ENCODE measurements at places on chromosomes 1 and 21.
A peak's percentile ranks its signal among the peaks of the same experiment; 100 is the strongest.

GRCh38 chr21:31408301-31409088, 64.4 kb upstream of the TIAM1 start:
- DNase-seq = no peak

DNA sequence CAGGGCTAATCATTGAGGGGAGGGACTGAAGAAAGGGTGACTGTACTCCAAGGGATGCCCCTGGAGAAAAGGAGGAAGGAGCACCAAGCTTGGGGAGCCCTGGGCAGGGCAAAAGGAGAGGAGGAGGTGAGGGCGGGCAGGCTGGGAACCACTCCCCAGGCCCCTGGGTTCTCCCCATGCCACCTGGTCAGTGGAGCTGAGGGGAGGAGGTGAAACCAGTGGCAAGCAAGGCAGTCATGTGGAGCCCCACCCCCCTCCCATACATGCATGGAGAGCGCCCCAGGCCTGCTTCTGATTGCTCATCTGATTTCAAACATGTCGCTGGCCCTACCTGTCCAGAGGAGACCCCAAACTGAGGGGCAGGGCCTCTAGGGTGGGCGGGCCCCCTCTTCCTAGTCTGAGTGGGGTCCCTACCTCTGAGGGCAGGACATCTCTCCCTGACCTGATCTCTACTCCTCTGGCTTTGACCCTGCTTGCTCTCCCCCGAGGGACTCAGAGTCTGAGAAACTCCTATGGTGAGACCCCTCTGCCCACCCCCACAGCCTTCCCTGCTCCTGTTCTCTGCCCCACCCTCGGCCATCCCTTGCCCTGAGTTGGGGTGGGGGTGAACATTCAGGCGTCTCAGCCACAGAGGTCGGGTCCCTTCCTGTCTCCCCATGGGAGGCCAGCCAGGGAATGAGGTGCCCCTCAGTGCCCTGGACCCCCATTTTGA, 18.6 kb downstream of the INSRR start:
- DNase-seq = no peak

- DNase-seq = no peak
Observed at GRCh38 chr1:170284951-170285350, 139.2 kb downstream of the NTMT2 start.

GRCh38 chr21:45478115-45478801, 64.0 kb downstream of the SLC19A1 start:
- peak; percentile 85 for DNase-seq

- no peak for DNase-seq
Observed at GRCh38 chr1:81330111-81330510, 470.6 kb upstream of the ADGRL2 start.

DNA sequence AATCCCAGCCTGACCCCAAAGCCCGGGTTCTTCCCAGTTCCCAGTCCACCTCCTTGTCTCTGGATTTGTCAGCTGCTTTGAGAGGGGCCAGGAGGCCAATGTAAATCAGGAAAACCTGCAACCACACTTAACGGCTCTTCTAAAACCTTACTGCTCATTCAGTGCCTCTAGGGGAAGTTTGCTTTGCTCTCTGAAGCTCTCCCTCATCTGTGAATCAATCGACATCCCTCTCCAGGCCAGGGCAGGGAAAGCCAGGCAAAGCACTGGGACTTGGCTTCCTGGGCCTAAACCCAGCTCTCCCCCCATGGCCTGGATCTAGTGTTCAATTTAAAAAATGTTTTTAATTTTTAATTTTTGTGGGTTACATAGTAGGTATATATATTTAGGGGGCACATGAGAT, 9.3 kb downstream of the NKAIN1 start:
- DNase-seq = no peak

DNA sequence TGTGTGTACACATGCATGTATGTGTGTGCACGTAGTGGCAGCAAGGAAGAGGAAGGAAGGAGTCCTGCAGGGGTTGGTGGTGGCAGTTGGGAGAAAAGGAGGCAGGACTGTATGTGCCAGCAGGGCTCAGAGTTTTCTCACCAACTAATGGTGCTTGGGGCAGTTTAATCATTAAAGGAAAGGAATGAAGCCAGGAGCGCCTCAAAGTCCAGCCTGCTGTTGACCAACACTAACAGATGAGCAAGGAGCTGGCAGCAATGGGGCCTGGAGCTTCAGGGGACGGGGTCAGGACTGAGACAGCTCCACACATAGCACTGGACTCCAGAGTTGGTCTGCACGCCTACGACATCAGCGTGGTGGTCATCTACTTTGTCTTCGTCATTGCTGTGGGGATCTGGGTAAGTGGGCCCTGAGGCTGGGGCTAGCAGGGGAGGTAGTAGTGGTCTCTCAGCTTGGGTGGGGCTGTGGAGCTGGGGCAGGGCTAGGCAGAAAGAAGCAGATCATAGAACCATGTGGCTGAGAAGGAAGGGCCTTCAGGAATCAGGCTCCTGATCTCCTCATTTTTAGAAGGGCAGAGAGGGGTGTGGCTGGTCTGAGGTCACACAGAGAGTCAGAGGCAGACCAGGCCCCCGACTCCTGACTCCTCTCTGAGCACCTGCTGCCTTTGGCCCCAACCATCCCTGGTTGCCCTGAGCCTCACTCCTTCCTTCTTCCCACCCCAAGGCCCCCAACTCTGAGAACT, at the start of gene SLC5A9:
Gene SLC5A9 (plus strand): TSS at position 216 of the 742 bp plus-strand sequence. CDS start 21 bp downstream, at position 237.
- no peak for DNase-seq

- no peak for DNase-seq
Observed at GRCh38 chr1:93678491-93678890, 3.1 kb downstream of the BCAR3 start.

DNA sequence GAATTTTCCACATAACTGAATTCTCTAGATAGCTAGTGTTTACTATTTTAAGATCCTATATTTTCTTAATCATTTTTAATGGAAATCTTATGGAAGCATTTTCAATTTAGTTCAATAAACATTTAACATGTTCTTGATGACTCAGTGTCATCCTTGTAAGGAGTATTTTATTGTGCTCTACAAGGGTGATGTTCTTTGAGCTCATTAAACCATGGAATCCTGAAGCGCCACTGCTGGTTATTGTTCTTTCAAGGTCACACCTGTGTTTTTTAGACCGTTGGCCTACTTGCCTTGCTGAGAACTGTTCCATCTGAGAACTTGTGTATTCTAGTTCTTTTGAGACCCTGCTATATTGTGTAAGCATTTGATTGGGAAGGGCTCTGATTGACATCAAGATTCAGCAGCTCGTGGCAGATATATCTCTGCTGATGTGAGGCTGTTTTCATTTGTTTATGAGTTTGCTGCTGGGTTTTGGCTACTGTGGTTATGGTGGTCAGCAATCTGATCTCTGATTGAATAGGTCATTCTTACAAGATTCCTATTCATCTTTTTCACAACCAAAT, 132.0 kb downstream of the GIPC2 start:
- DNase-seq = no peak

DNA sequence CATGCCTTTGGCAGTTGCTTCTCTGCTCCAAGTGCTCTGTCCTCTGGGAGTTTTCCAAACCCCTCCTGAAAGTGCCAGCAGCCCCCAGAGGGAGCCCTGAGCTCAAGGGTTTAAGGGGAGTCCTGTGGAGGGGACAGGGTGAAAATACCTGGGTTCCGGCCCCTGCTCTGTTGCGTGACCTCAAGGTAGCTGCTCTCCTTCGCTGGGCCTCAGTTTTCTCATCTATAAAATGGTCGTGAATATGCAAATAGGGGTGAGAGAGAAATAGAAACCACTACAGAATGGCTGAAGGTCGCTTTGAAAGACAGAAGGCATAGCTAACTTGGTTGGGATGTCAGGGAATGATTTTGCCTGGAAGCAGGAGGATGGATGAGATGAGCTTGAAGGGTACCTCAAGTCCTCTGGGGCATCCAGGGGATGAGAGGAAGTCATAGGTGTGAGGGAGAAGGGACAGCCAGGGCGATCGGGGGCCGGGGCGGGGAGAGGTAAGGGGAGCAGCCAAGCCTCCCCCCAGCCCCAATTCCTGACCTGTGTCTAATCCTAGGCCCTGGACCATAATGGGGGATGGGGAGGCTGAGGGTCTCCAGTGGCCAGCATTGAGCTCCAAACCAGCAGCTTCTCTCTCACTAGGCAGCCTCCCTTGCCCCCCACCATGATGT, 12.4 kb downstream of the IFFO2 start:
- DNase-seq = no peak

DNA sequence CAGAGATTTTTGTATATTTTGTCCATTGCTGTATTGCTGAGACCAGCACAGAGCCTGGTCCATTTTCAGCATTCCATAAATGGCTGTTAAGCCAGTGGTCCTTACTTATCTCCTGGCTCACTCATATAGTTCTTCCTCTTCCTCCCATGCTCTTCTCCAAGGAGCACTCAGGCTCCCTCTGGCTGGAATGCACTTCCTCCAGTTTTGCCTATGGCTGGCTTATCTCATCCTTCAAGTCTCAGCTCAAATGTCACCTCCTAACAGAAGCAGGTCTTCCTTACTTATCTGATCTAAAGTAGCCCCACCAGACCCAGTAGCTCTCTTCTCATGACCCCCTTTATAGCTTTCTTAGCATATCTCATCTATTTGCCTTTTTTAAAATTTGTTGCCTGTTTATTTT, 146.9 kb downstream of the SLC30A10 start:
- DNase-seq = no peak

DNA sequence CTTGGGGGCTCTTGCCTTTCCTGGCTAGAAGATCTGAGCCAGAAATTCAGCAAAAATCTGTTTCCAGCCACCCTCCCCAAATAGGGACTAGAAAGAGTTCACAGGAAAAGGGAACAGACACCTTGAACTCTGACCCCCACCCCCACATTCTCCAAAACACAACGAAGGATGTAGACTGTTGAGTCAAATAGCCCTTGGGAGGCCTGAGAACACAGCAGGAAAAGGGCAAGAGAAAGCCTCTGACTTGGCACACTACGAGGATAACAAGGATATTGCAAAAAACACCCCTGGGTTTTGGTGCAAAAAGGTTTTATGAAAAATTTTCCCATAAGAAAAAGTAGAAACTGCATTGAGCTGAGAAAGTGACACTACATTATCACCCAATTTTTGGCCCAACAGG, 1.9 kb upstream of the YRDC start:
- DNase-seq = no peak

DNA sequence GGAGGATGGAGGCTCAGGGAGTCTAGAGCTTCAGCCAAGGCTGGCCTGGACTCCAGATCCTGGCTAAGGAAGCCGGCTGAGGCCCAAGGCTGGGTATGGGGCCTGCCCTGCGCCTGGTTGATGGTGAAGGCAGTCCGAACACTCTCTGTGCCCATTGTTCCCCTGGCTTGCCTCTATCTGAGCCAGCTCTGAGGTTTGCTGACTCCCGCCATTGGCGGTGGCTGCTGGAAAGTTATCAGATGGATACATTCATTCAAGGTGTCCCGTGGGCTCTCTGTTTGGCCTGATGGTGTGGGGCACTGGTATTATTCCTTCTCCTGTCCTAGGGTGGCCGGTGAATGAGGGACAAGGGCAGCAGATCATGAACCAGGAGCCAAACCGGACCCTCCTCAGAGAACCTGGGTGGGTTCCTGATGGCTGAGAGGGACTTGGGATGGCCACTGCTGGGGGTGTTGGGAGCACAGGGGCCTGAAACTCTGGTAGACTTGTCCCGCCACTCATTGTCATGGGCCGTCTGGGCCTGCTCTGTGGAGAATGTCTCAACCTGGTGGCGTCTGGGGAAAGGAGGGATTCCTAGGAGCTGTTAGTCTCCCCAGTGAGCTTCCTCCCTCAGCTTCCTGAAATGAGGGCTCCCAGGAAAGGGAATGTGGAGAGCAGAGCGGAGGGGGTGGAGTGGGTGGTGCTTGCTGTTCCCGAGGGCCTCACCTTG, 22.2 kb downstream of the SLC26A9 start:
- DNase-seq = no peak

DNA sequence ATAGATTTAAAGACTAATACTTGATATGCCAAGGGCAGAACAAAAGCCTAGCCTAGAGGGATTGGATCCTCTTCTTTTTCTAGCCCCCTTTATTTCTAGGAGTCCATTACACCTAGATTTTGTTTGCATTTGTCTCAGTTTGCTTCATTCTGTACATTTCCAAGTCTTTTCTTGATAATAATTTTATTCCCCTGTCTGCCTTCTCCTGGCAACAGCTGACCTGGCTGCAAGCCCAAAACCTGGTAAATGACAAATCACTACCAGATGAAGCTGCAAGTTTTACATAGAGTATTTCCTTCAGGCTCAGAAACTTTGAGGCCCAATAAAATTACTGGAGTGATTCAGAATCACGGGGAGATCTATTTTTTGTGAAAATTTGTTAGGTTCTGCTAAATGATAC, 36.5 kb upstream of the LHX8 start:
- no peak for DNase-seq

GRCh38 chr1:22340873-22341272, 110.8 kb upstream of the ZBTB40 start:
- DNase-seq = no peak

- no peak for DNase-seq
Observed at GRCh38 chr1:214880956-214881355, 201.6 kb upstream of the KCNK2 start.

- no peak for DNase-seq
Observed at GRCh38 chr1:42259739-42260064, 75.3 kb downstream of the FOXJ3 start.

- DNase-seq = no peak
Observed at GRCh38 chr1:247435030-247435758, 19.2 kb downstream of the NLRP3 start.

DNA sequence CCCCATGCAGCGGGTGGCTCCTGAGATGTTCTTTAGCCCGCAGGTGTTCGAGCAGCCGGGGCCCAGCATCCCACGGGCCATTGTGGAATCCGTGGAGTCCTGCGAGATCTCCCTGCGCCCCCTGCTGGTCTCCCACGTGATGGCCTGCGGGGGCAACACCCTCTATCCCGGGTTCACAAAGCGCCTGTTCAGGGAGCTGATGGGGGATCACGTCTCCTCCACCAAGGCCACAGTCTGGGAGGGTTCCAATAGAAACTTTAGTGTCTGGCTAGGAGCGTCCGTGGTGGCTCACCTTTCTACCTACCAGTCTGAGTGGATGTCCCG, 71.0 kb downstream of the ACTL8 start:
- DNase-seq = no peak

- DNase-seq = no peak
Observed at GRCh38 chr1:235937123-235937522, 70.4 kb upstream of the LYST start.

DNA sequence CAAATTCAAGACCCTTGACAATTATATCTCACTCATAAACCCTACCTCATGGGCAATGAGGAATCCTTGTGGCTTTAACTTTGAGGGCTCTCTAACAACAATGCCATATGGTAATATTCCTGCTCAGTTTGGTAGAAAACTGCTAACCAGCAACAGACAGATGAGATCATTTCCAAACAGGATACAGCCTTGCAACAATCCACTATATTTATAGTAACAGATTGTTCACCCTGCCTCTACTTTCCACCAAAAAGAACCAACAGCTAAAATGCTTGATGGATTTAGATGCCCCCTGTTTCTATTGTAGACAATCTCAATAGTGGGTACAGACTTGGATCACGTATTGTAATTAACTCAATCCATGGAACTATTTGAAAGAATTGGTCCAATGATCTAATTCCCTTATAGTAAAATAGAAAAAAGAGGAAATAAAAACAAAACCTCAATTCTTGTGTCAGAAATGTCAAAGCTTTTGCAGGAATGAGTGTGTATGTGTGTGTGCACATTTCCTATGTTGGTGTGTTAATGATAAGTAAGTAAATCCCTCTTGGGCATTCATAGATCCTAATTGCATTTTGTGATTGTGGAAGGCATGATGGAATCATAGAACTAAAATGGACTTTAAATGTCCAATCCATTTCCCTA, 100.0 kb upstream of the EDEM3 start:
- no peak for DNase-seq

GRCh38 chr1:199279067-199279466, 640.2 kb downstream of the PTPRC start:
- no peak for DNase-seq
